ENCODE measurements at places on chromosomes 1 and 21.

DNA sequence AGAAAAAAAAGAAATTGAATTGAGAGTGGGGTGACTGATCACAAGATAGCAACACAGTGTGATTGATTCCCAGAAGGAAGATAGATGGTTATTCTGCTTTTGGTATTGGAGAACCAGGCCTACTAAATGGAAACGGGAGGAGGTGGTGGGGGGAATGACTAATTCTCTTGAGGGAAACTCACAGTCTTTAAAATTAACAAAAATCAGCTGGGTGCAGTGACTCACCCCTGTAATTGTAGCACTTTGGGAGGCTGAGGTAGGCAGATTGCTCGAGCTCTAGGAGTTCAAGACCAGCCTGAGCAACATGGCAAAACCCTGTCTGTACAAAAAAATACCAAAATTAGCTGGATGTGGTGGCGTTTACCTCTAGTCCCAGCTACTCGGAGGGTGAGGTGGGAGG lies 134.6 kb upstream of the PDE4B start:
- no peak for DNase-seq

GRCh38 chr1:25458541-25459298 lies 28.0 kb downstream of the MACO1 start:
- DNase-seq = no peak

DNA sequence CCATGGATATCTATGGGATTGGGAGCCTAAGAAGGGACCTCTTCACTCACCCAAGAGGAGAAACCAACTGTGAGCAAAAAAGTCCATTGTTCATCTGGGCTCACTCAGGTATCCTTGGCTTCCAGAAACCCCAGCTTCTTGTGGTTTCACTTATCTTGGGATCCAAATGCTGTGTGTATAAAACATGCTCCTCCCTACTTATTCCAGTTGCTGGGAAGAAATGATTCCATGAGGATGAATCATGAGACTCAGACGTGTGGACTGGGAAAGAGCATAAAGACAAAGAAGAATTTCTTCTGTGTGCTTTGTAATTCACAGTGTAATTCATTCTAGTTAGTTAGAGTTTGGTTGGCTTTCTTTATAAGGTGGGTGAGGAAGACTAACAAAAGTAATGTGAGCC lies 283.7 kb downstream of the ZNF648 start:
- DNase-seq = no peak

- no peak for DNase-seq
Observed at GRCh38 chr1:20124456-20125057, 5.2 kb upstream of the PLA2G2D start.

DNA sequence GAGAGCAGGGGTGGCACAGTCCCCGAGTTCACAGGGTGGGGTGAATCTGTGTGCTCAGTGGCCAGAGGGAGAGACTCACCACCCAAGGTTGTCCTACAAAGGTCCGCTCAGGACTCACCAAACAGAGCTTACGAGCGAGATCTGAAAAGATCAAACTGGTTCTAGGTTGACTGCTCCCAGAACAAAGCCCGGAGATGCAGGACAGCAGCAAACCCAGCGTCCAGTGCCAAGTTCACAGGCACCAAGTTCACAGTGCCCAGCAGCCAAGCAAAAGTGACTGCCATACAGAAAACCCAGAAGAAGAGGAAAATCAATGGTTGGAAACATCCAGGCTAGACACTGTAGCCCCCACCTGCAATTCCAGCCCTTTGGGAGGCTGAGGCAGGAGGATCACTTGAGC lies 35.7 kb downstream of the AGPAT3 start:
- DNase-seq = no peak

GRCh38 chr1:30286241-30286987 lies 437.0 kb downstream of the MATN1 start:
- DNase-seq = no peak

GRCh38 chr1:92662048-92662447 lies 122.9 kb downstream of the EVI5 start:
- no peak for DNase-seq

- no peak for DNase-seq
Observed at GRCh38 chr21:46284733-46285132, 678 bp downstream of the MCM3AP start.

Measured in stimulated activated naive CD8-positive, alpha-beta T cell treated with anti-CD3 and anti-CD28 coated beads, Interleukin-15, Interleukin-2, amounts not matched to agents 100 U/mL and 50 U/mL, for 24 hours (primary cell).